H1 (cell line): ENCODE measurements at places on chromosomes 3 and 15. TPM values are rescaled to one million over a fixed set of nuclear protein-coding genes. Genes with fewer than 3 reads are reported as not detected.

- H3K4me3 ChIP-seq: no peak overlapping the region
- no peaks in the 10 kb centered on the region for H3K27me3 ChIP-seq
- DNase-seq: no peak
- no peak overlapping the region for H3K27ac ChIP-seq
- no peaks in the 10 kb centered on the region for H3K36me3 ChIP-seq
- H3K4me1 ChIP-seq: no peaks in the 10 kb centered on the region
Measured at GRCh38 chr3:163786416-163786815, 1291.9 kb downstream of the SI start.

- no peaks in the 10 kb centered on the region for H3K36me3 ChIP-seq
- no peak for DNase-seq
- no peak overlapping the region for H3K4me3 ChIP-seq
- no peaks in the 10 kb centered on the region for H3K4me1 ChIP-seq
- no peak overlapping the region for H3K27ac ChIP-seq
Measured at GRCh38 chr3:147119989-147120388, 286.4 kb downstream of the ZIC4 start.

GRCh38 chr3:17292556-17292955, 407.8 kb downstream of the PLCL2 start:
- no peaks in the 10 kb centered on the region for H3K36me3 ChIP-seq
- DNase-seq: no peak
- H3K4me1 ChIP-seq: no peaks in the 10 kb centered on the region; the same call in 1 of the 2 replicates
- no peak overlapping the region for H3K27ac ChIP-seq
- no peak overlapping the region for H3K4me3 ChIP-seq
- H3K27me3 ChIP-seq: no peaks in the 10 kb centered on the region

- peaks cover 25% of the 10 kb centered on the region for H3K27me3 ChIP-seq
- peak; percentile 83 for DNase-seq
- H3K36me3 ChIP-seq: no peaks in the 10 kb centered on the region
- H3K27ac ChIP-seq: no peak within 1 kb of the TSS
- H3K4me1 ChIP-seq: peaks cover 6% of the 10 kb centered on the region
Measured at GRCh38 chr15:89496155-89497098, at the start of gene RHCG. Gene RHCG (minus strand): TSS chr15:89496583. CDS start chr15:89496544, 39 bp downstream.

DNA sequence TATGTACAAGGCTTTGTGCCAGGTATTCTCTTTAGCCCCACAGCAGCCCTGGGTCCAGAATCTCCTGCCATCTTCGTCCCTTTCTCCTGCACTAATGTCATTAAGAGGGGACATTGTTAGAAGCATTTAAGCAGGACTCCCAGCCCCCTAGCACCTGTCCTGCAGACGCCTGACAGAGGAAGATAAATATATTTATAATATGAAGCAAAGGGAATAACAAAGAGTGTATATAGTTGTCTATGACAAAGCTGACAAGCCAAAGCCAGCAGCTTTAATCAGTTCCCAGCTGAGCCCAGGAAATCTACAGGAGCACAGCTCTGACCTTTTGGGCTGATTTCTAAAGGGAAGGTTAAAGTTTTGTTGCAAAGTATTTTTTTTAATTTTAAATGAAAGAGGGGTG, 96.0 kb downstream of the MEGF11 start:
- DNase-seq: no peak
- H3K27ac ChIP-seq: no peak overlapping the region
- H3K36me3 ChIP-seq: no peaks in the 10 kb centered on the region
- no peak overlapping the region for H3K4me3 ChIP-seq

GRCh38 chr15:80090879-80091503, 31.5 kb downstream of the ZFAND6 start:
- H3K27ac ChIP-seq: no peak overlapping the region
- no peaks in the 10 kb centered on the region for H3K27me3 ChIP-seq
- no peak overlapping the region for H3K4me3 ChIP-seq
- no peaks in the 10 kb centered on the region for H3K36me3 ChIP-seq
- DNase-seq: no peak

DNA sequence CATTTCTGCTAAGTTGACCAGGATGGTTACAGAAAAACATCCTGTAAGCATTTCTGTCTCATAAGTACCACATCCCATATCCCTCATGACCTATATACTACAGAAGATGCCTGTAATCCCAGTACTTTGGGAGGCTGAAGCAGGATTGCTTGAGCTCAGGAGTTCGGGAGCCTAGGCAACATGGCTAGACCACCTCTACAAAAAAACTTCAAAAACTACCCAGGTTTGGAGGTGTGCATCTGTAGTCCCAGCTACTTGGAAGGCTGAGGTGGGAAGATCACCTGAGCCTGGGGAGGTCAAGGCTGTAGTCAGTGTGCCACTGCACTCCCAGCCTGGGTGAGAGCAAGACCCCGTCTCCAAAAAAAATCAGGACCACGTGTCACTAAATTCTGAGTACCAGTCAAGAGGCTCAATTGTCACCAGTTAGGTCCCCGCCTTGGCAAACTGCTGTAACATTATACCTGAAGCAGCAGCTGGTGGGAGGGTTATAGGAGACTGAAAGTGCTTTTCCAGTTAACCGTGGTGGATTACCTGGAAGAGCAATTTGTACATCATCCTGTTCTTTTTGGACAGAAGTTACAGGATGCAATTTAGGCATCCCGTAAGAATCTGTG, 6.2 kb downstream of the RPL32 start:
- no peak overlapping the region for H3K27ac ChIP-seq
- DNase-seq: no peak
- peaks cover 66% of the 10 kb centered on the region for H3K36me3 ChIP-seq
- H3K4me1 ChIP-seq: peaks cover 11% of the 10 kb centered on the region
- H3K27me3 ChIP-seq: no peaks in the 10 kb centered on the region

GRCh38 chr15:42363487-42363886, 4.2 kb downstream of the CAPN3 start:
- no peaks in the 10 kb centered on the region for H3K36me3 ChIP-seq

DNA sequence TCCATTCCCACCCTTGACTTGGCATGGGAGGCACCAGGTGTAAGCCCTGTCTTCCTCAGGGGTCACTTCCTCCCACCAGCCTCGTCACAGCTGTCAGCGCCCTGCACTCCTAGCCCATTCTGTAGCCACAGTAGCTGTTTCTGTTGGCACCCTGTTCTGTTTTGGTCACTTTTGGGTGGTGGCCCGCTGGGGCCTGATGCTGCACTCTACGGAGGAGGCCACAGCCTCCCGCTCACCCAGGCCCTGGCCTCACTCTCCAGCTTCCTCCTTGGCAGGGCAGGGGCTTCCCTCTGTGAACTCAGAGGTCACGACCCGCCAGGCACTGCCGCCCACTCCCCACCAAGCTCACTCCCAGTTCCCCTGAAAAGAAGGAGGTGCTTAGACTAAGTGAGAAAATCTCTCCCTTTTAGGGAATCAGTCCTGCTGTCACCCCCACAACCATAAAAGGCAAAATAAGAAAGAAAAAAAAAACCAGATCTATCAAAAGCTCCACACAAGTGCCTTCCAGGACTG, 68.4 kb downstream of the MGLL start:
- H3K4me3 ChIP-seq: no peak overlapping the region
- H3K36me3 ChIP-seq: no peaks in the 10 kb centered on the region
- DNase-seq: no peak
- H3K4me1 ChIP-seq: no peaks in the 10 kb centered on the region
- H3K27me3 ChIP-seq: no peaks in the 10 kb centered on the region

DNA sequence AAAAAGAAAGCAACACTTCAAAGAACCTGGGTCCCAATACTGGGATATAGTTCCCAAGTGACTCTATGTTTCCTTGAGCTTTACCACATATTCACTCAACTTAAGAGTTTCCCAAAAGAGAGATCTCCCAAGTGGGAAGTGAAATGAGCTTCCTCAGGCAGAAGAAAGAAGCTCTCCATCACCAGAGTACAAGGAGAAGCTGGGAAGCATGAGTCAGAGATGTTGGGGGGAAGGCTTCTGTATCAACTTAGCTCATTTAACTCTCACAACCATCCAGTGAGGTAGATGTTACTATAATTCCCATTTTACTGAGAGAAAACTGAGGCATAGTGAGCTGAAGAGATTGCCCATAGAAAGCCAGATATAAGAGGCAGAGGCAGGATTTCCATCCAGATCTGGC, 47.0 kb upstream of the TRIM42 start:
- no peaks in the 10 kb centered on the region for H3K27me3 ChIP-seq
- no peaks in the 10 kb centered on the region for H3K4me1 ChIP-seq
- no peak for DNase-seq
- no peak overlapping the region for H3K4me3 ChIP-seq

DNA sequence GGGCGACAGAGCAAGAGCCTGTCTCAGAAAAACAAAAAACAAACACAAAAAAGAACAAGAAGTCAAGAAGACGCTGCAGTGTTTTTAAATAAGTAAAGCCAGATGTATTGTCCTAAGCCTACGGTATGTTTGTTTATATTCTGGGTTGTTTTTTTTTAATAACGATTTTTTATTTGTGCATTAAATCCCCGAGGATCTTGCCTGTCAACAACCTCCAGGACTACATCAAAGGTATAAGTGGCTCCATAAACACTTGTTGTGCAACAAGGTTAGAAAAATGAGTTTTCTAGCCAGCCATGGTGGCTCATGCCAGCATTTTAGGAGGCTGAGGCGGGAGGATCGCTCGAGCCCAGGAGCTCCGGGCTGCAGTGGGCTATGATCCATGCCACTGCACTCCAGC, 26.1 kb downstream of the ITGB5 start:
- H3K36me3 ChIP-seq: peaks cover 10% of the 10 kb centered on the region; the same call in 1 of the 2 replicates
- H3K4me1 ChIP-seq: peaks cover 6% of the 10 kb centered on the region; the same call in 1 of the 2 replicates
- no peak for DNase-seq
- H3K27ac ChIP-seq: no peak overlapping the region
- H3K4me3 ChIP-seq: no peak overlapping the region
- no peaks in the 10 kb centered on the region for H3K27me3 ChIP-seq

DNA sequence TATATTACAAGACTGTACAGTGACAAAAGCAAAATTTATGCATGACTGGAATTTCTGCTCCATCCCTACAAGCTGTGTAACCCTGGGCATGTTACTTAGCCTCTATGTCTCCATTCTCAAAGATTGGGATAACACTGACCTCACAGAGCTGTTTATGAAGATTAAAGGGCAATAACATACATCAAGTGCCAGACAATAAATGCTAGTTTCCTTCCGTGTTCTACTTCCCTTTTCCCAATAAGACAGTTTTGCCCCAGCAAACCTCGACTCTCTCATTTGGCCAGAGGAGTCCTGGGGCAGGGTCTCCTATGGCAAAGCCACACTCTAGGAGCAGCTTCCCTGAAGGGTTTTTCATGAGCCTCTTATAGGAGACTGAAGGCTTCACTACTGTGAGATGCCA, 7.5 kb downstream of the HEXA start:
- no peaks in the 10 kb centered on the region for H3K4me1 ChIP-seq
- H3K27ac ChIP-seq: no peak overlapping the region
- no peak overlapping the region for H3K4me3 ChIP-seq
- no peaks in the 10 kb centered on the region for H3K27me3 ChIP-seq
- no peaks in the 10 kb centered on the region for H3K36me3 ChIP-seq

DNA sequence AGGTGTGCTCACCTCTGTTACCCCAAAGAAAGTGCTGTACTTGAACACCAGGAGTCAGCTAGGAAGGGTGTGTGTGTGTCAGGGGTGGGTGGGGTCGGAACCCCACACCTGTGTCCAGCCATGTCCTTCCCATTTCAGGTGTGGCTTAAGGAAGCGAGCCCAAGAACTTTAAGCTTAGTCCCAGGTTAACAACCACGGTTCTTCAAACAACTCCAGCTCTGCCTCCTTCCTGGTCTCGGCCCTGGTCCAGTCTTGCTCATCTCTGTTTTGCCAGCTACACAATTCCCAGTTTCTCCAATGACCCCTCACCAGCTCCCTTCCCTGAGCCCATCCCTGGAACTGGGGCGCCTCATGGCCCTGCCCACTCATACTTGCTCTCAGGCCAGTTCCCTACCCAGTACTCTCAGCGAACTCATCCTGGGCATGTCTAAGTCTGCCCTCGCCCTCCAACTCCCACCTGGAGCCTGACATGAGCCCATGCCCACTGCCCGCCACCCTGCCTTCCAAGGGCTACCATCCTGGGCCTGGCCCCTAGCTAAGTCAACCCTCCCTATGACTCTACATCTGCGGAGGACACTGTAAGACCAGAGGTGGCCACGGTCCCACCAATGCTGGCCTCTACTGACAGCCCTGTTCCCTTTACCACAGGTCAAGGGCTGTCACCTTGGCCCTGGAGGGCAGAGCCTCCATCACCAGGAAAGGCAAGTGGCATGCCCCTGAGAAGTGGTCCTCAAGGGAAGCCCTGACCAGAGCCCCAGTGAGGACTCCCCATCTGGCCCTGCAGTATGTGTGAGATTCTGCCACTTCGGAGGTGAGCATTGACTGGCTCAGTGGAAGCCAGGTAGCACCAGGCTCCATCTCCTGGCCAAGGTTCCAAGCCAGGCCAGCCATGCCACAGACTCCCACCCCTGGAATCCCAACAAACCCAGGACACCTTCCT, 9.2 kb downstream of the POC1A start:
- no peak for DNase-seq
- no peak overlapping the region for H3K27ac ChIP-seq
- H3K36me3 ChIP-seq: peaks cover 43% of the 10 kb centered on the region
- H3K4me3 ChIP-seq: no peak overlapping the region
- H3K4me1 ChIP-seq: no peaks in the 10 kb centered on the region

- H3K27ac ChIP-seq: no peak overlapping the region
- H3K27me3 ChIP-seq: no peaks in the 10 kb centered on the region
- no peak overlapping the region for H3K4me3 ChIP-seq
- no peak for DNase-seq
- no peaks in the 10 kb centered on the region for H3K4me1 ChIP-seq
- no peaks in the 10 kb centered on the region for H3K36me3 ChIP-seq
Measured at GRCh38 chr15:86555098-86555497, 475.4 kb downstream of the AGBL1 start.

- H3K27me3 ChIP-seq: no peaks in the 10 kb centered on the region
- no peaks in the 10 kb centered on the region for H3K36me3 ChIP-seq
- no peak overlapping the region for H3K27ac ChIP-seq
- H3K4me3 ChIP-seq: no peak overlapping the region
- no peak for DNase-seq
Measured at GRCh38 chr3:173659972-173660371, 262.4 kb downstream of the NLGN1 start.

DNA sequence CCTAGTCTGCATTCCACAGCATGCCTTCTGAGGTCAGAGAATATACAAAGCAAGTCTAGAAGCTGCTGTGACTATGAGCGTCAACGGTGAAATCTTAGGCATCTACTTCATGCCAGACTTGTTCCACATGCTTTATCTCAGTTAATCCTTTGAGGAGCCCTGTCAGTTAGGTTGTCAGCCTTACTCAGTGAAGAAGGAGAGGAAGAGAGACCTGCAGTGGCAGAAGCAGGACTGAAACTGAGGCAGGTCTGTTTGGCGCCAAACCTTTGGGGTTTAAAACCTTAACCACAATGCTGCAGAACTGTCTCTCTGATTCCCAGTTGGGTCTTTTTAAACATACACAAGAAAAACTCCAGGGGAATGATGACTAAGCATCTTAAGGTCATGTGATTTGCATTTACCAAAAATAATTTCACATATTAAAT, 139.0 kb upstream of the LIPC start:
- no peaks in the 10 kb centered on the region for H3K36me3 ChIP-seq
- H3K4me3 ChIP-seq: no peak overlapping the region
- H3K27ac ChIP-seq: no peak overlapping the region
- H3K4me1 ChIP-seq: no peaks in the 10 kb centered on the region
- no peaks in the 10 kb centered on the region for H3K27me3 ChIP-seq

The STRIT1 gene
- total RNA-seq: 0.38 and 0.47 TPM in 2 replicates

The ANKRD63 gene
- total RNA-seq: 0.26 TPM in 1 of 2 replicates, not detected in the other

The GRIP2 gene
- 6.4 and 6.9 TPM in 2 replicates for total RNA-seq

The P4HTM gene
- 18.6 and 19.1 TPM in 2 replicates for total RNA-seq

The FEZF2 gene
- not detected in 2 replicates for total RNA-seq

The STAC gene
- 16.5 and 18.1 TPM in 2 replicates for total RNA-seq
